Brain (organoid and tissue), 16 donors: ENCODE measurements at places on chromosomes 12 and 14.
A peak's percentile ranks its signal among the peaks of the same experiment; 100 is the strongest.

DNA sequence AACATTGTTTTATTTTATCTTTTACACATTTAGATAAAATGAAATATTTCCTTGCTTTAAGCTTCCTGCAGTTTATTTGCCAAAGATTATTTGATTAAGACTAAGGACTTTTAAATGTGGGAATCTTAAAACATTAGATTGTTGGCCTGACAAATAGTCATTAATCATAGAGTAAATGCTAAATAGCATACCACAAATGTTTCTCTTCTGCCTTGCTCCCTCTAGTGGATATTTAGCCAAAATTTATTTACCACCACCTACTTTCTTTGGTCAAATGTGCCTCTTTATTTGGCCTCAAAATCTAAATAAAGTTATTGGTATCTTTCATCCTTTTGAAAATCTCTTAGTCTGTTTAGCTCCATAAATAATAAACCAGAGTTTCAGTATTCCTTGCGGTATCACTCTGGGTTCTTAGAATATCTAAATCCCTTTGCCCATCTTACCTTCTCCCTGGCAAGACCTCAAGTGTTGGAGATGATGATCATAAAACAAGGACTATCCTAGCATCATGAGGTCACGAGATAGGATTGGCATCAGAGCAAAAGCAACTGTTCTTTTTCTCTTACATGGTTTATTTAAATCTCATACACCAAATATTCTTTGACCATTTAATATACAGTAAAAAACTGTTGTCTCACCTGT lies 150.6 kb upstream of the AEBP2 start:
- peak; percentile 34 for DNase-seq

DNA sequence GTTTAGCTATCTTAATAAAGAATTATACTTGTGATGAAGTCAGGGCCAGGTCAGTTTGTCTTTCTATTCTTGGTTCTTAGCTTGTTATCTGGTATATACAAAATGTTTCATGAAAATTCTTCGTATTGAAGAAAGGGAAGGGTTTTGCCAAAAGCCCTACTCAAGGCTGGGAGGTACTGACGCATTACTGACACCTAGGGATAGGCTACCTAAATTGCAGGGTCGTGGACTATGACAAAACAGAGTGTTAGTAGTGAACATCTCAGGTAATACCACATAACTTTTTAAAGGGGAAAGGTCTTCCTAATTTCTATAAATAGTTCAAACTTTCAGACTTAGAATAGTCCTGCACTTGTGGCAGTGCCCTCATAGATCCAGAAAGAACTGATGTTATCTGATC lies 246.3 kb downstream of the RGS6 start:
- DNase-seq: no peak

DNA sequence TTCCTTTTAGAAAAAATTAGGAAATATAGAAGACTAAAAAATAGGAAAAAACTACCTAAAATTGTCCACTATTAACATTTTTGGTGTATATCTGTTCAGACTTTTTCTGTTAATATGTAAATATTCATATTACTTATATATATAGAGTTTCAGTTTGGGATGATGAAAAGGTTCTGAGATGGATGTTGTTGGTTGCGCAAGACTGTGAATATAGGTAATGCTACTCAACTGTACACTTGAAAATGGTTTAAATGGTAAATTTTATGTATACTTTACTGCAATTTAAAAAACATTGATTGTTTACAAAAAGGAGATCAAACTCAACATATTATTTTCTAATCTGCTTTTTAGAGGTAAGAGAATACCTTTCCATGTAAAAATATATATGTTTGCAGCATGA lies 200.9 kb downstream of the RAD51B start:
- no peak for DNase-seq

DNA sequence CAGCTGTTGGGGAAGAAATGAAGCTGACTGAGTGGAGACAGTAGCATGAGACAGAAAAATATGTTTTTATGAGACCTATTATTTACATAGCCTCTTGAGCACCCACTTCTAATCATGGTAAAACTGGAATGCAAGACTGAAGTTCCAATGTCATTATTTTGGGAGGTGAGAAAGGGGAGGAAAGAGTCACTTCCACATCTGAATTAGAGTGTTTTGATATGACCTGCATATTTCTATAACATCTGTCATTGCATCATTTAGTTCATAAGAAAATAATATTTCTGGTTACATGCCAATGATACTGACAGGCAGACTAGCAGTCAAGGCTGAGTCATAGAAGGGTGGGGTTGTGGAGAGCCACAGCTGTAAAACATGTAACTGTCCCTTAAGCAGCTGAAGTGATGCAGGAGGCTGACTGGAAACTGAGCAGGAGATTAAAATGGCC lies 26.7 kb downstream of the NTN4 start:
- no peak for DNase-seq

GRCh38 chr14:106530423-106531107 lies 1004.2 kb downstream of the TMEM121 start:
- DNase-seq: no peak

- no peak for DNase-seq
These were observed 113.9 kb downstream of the GCH1 start for GRCh38 chr14:54788701-54789100.

DNA sequence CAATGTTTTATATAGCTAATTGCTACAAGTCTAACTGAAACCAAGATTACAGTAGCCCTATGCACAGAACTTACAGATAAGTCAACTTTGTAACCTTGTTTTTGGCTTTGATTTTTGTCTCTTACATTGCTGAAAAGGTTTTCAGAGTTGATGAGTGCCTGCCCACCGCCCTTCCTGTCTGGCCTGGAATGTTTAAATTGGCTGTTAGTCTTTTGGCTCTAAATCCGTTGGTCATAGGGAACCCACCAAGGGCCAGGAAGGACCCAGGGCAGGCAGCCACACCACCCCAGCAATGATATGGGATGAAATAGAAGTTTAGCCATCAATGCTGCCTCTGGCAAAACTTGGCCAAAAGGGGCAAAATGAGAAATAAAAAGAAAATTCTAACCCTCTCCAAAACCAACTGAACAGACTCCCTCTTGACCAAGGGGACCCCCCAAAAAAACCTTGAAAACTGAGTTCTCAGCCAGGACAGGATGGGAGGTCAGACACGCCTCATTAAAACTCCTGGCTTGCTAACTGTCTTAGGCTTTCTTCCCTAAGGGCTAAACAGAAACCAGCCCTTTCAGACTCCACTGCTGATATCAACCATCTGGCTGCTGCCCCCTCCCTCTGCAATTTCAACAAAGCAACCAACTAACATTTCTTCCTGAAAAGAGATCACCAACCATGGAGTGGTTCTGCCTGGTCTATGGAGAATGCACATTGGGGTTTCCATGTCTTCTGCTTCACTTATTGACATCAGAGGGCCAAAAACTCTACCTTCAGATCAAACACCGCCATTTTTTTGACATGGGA lies 242.1 kb upstream of the NOS1 start:
- no peak for DNase-seq

DNA sequence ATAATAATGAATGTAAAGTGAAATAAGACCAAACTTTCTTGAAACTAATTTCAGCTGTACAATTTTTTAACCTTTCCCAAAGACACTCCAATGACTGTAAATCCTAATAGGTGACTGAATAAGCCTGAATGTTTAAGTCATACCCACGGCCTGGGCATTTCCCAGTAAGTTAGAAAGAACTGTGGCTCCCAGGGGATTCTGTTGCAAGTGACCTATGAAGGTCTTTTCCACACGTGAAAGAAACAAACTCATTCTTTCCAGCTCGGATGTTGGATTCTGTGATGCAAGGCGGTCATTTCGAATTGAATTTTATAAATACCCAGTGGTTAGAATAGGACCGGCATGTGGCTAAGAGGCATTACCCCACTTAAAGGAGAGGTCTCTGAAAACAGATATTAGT lies 1134.4 kb downstream of the GALC start:
- no peak for DNase-seq

GRCh38 chr14:52146504-52146903 lies 77.6 kb upstream of the NID2 start:
- no peak for DNase-seq

DNA sequence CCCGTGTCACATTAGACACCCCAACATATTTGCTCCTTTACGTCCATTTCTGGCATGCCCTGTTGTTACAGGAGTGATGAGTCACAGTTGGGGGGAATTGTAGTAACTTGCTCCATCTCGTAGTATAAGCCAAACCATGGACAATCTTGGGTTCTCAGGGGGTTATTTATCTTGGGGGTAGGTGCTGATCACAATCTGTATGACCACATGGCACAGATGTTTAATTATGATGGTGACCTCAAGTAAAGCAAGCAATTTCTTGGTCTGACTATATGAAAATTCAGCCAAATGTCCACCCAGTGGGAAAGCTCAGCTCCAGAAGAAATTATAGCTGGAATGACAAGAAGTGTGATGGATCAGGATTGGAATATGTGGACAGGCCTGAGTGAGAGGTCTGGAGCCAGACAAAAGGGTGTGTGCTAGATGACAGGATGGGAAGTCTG lies 32.1 kb upstream of the STON2 start:
- no peak for DNase-seq

DNA sequence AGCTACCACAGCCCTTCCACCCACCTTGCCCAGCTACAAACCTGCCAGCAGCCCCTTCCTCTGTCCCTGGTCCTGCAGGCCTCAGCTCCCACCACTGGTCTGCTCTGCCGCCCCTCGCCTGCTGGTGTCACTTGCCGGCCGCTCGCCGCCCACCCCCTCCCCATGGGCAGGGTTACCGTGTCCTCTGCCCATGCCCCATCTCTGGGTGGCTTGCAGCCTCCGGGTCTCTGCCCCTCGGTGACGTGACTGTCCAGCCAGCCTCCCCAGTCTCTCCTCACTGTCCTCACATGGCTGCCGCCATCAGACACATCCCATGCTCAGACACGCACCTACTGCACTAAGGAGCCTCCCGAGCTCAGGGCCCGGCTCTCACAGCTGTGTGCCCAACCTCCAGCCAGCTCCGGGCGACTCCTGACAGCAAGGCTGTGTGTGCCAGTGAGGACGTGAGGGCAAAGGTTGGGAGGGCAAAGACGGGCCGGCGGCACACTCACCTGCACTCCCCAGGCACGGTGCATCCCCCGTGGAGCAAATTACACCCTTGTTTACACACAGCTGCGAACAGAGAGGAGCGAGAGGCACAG lies 13.4 kb downstream of the JAG2 start:
- no peak for DNase-seq

- peak; percentile 75 for DNase-seq
These were observed at the start of gene PAWR for GRCh38 chr12:79690638-79691510. Gene PAWR, minus strand, starts transcription at chr12:79690964. Its CDS starts 720 bp downstream, at chr12:79690244.

DNA sequence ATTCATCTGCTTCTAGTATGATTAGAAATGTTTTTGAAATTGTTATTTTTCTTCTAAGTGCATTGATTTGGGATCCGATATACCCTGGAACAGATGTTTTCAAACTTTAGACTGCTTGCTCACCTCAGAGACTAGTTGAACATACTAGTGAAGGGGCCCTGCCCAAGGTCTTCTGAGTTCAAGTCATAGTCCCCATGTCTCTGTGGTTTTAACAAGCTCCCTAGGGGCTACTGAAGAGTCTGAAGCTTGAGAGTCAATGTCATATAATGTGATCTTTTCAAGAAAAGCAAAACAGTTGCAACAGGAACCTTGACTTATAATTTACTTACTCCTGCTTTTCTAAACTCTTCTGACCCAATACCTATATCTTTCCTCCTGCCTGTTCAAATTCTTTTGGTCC lies 7.5 kb upstream of the UBE2N start:
- no peak for DNase-seq

GRCh38 chr12:18552829-18553228 lies 185.0 kb downstream of the PLCZ1 start:
- peak; percentile 14 for DNase-seq

GRCh38 chr14:55530464-55530863 lies 49.5 kb upstream of the KTN1 start:
- no peak for DNase-seq

GRCh38 chr14:64612971-64613666 lies 63.4 kb downstream of the PPP1R36 start:
- DNase-seq: peak; percentile 81

GRCh38 chr12:123530668-123531067 lies 2.9 kb downstream of the RILPL1 start:
- no peak for DNase-seq

- DNase-seq: no peak
These were observed 56.0 kb downstream of the FBXO34 start for GRCh38 chr14:55327179-55327578.

DNA sequence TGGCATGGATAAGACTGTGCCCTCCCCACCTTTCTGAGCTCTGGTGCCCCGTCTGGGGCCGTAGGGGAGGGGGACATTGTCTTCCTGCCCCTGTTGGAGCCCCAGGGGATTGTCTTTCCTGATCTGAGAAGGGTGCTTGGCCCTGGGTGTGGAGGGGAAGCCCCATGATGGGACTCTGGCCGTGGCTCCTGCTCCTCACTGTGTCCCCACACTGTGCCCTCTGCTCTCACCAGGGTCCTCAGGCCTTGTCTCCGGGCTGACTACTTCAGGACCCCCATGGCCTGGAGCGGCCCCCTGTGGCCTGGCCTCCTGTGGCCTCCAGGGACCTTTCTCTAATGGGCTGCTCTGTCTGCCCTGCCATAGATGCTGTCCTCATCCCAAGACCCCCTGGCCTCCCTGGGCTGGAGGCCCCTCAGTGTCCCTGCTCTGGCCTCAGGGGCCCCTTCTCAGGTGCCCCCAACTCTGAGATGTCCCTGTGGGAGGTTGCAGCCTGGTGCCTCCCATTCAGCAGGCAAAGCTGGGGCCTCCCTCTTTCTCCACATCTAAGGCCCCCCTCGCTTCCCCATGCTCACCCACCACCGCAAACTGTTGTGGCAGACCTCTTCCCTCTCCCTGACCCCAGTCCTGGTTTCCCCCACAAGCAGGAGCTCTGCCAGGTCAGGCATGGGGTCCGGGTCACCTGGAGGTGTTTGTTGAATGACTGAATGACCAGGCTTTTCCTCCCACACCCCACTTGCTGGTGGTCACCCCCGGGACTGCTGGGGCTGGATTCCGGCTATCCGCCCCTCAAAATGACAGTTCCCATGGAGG lies 4.0 kb downstream of the KIF26A start:
- DNase-seq: no peak

- no peak for DNase-seq
These were observed 9.0 kb upstream of the SERPINA6 start for GRCh38 chr14:94332063-94332583.

DNA sequence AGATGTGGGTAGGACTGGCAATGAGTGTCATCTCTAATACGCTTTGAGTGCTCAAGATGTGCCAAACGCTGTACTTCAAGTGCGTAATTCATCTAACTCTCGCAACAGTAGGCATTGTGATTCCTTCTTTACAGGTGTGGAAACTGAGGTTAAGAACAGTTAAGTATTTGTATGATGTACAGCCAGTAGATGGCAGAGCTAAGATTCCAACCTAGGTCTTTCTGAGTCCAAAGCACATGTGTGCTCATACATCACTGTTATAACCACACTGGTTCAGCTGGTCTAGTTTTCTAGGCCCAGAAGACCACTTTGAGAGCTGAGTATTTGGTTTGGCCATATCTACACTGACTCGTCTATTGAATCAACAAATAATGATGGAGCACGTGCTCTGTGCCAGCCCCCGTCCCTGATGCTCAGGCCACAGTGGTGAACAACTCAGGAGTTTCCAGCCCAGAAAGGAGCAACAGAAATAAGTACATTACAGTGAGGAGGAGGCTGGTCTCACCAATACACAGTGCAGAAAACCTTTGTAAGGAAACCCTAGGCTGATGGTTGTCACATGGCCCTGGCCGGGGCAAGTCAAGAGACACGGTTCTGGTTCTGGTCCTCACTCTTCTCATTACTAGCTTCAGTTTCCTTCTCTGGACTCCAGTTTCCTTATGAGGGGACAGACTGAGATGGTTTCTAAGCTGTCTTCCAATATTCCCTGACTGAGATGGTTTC lies 69.3 kb upstream of the SCN8A start:
- DNase-seq: no peak

- DNase-seq: no peak
These were observed 439.1 kb downstream of the NPAS3 start for GRCh38 chr14:33377596-33378390.

- DNase-seq: peak; percentile 25
These were observed 45.4 kb downstream of the KDM2B start for GRCh38 chr12:121535150-121536053.
